Frontal cortex (tissue), 4 donors: ENCODE measurements at places on chromosomes 12 and 14. TPM values are rescaled to one million over a fixed set of nuclear protein-coding genes. Genes with fewer than 3 reads are reported as not detected.

CHD8 gene
- 68.9 TPM for total RNA-seq

GRCh38 chr12:45243963-45244362 is 28.1 kb downstream of the ANO6 start:
- DNase-seq = no peak

DNA sequence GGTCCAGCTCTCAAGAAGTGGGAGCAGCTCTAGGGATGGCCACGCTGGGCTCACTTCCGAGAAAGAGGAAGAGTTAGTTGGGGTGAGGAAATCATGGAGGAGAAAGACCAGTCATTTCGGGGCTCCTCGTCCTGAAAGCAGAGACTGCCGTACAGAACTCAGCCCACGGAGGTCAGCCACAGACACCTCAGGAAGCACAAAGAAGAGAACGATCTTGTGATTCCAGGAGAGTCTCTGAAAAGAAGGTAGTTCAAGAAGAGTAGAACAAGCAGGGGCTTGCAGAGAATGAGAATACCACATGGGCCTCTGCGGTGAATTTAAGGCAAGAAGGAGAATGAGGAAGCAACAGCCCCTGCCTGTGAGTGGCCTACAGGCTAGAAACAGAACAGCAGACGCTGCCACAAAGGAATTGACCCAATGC is 311.9 kb downstream of the CACNA1C start:
- DNase-seq = no peak

GRCh38 chr12:114668886-114669288 is 15.1 kb downstream of the TBX3 start:
- DNase-seq = no peak

DNA sequence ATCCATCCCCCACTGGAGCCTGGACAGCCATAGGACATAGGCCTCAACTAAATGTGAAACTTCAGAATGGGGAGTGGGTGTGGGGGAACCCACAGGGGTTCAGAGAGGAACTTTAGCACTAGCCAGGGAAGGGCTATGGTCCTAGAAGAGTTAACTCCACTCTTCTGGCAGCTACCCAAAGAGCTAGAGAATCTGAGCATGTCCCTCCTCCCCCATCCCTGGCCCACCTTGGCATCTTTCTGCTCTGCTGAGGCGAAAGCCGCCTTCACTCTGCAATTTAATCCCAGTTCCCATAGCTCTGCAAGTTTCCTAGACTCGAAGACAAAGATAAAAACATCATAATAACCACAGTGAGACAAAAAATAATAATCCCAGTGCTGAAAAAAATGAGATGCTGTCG is 214.7 kb upstream of the RTL1 start:
- DNase-seq = no peak

DNA sequence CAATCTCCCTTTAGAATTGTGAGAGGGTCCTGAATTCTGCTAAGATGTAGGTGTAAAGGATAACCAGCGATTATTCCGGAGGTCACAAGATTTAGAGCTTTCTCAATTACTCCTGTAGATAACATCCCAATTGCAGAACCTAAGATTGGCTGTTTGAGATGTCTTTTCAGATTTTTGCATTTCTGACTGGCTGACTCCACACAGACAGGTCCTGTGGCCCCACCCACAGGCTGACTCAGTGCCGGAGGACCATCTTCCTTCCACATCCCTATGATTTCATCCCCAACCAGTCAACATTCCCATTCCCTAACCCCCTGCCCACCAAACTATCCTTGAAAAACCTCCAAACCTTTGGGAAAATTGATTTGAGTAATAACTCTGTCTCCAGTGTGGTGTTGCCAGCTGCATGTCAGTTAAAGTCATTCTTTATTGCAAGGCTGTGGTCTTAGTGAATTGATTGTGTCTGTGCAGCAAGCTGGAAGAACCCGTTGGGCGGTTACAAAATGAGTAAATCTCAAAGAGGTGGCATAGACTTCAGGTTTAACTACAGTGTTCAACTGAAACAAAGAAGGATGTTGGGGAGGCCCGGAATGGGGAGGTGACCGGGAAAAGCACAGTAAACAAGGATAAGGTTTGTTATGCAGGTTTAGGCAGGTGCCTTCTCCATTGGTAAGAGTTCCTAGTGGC is 10.6 kb downstream of the FNTB start:
- DNase-seq = no peak

DNA sequence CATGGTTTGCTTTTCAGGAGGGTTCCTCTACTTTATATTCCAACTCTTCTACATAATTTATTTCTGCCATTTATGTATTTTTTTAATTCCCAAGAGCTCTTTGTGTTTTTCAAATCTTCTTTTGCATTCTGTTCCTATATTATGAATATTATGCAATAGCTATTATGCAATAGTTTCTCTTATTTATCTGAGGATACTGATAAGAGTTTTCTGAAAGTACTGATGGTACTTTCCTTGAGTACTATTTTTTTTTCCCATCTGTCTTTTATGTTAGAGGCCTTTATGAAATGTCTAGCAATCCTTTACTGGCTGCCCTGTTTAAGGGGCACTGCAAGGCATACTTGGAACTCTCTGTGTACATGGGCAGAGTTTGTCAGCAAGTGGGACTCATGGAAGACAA is 93.4 kb downstream of the SLC41A2 start:
- DNase-seq = no peak

DNA sequence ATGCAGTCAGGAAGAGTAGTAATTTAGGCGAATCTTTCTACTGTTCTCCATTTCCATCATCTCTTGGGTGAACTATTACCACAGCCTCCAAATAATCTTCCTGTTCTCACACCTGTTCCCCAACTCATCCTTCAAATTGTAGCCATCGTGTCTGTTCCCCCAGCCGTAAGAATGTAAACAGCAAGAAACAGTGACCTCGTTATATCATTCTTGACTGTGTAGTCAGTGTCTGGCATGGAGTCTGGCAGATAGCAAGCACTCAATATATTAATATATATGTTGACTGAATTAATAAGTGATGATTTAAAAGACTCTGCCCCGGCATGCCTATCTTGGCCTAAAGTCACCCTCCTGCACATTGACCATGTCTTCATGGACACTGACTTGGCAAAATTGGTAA is 20.3 kb downstream of the PDE6H start:
- DNase-seq = no peak

DNA sequence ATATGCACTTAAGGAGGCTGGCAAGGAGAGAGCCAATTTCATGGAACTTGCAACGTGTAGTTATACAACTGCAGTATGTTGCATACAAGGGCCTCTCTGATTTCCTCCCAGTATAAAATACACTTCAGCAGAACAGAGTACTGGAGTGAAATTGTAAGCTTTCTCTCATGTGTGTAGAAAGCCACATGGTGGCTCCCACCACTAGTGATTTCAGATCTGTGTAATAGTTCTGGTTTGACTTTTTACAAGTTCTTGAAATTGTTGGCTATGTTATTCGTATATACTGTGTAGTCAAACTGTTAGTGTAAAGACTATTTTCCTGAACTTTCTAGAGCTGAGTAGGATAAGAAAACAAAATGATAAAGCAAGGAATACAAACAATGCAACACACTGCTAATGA is 16.4 kb upstream of the LMO3 start:
- no peak for DNase-seq
